Left hindlimb (tissue), 1 donor: ENCODE measurements at places on chromosomes 3 and 15.
A peak's percentile ranks its signal among the peaks of the same experiment; 100 is the strongest.

DNA sequence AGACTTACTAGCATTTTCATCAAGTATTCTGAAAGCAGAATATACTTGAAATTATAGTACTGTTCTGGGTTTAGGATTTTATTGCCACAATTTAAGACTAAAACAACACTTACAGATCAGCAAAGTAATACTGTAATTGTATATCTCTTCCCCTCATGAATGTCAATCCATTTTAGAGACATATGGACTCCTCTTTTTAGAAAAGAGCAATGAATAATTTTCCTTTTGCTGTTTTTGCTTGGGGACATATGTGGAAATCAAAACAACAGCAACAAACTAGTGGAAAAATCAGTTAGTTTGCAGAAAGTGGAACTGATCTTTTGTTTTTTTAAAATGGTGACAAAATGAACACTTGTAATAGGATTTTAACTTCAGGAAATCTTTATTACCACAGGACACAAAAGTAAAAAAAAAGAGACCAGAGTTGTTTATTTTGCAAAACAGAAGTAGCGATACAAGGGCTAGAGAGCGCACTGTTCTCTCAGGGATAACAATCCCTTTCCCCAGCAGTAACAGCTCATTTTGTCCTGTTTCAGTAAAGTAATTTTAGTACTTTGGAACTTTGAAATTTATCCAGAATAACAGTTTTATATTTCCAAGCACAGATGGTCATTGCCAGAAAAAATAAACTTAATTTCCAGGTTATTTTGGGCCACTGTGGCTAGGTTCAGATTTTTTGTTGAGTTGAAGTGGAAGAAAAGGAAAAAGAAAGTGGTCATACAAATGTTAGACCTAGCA is 17.1 kb downstream of the LEKR1 start:
- DNase-seq = no peak

- no peak for DNase-seq
These were observed 132.3 kb downstream of the KCNAB1 start for GRCh38 chr3:156252656-156253055.

DNA sequence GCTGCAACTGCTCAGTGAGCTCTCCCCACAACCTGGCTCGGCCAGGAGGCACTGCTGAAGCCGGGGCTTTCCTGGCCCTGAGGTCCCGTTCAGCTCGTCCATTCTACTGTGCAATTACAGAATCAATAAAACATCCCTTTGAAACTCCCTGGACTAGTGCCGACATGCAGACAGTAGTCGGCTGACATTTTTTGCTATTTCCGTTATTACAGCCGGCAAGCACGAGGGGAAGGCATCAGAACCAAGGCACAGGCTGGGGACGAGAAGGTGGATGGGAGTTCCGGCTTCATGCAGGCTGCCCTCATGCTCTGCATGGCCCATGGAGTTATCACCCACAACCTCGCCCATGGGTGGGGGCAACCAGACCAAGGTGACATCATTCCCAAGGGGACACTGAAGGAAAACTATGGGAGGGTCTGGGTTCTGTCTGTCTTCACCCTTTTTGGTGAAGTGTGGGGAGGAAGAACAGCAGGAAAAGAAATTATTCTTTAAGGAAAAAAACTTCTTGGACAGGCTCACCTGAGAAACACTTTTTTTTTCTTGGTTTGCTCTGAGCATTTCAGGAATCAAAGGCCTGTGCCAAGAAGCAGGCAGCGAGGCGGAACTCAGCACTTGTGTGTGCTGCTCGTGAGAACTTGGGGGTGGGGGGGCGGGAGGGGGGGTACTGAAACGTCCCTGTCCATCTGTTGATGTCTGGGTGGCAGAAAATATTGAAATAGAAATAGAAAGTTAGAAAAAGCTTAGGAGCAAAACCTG is 154.5 kb downstream of the FOXP1 start:
- DNase-seq = peak; percentile 56

- DNase-seq = peak; percentile 91
These were observed at the start of gene FAM81A for GRCh38 chr15:59437817-59438624. Gene FAM81A (plus strand): TSS chr15:59438186. CDS start chr15:59458627, 20,441 bp downstream.

DNA sequence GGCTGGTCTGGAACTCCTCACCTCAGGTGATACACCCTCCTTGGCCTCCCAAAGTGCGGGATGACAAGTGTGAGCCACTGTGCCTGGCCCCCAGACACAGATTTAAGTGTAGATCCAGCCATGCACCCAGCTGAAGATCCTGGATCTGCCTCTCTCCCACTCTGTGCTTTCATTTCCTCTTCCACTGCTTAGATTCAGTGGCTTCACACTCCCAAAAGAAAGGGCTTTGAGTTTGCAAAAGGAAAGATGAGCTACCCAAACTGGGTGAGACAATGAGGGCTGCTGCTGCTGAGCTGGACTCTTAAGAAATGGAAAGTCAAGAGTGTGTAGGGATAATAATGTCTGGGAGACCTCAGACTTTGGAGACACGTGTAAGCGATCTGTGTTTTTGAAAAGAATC is 45.5 kb downstream of the ISG20 start:
- DNase-seq = no peak

GRCh38 chr15:34837246-34838016 is 42.1 kb upstream of the ACTC1 start:
- DNase-seq = no peak

GRCh38 chr3:183845608-183846288 is 20.4 kb upstream of the MAP6D1 start:
- no peak for DNase-seq

- DNase-seq = no peak
These were observed 176.0 kb downstream of the KCNMB2 start for GRCh38 chr3:178712247-178712646.

- no peak for DNase-seq
These were observed 9.5 kb downstream of the TMEM44 start for GRCh38 chr3:194623449-194624290.

DNA sequence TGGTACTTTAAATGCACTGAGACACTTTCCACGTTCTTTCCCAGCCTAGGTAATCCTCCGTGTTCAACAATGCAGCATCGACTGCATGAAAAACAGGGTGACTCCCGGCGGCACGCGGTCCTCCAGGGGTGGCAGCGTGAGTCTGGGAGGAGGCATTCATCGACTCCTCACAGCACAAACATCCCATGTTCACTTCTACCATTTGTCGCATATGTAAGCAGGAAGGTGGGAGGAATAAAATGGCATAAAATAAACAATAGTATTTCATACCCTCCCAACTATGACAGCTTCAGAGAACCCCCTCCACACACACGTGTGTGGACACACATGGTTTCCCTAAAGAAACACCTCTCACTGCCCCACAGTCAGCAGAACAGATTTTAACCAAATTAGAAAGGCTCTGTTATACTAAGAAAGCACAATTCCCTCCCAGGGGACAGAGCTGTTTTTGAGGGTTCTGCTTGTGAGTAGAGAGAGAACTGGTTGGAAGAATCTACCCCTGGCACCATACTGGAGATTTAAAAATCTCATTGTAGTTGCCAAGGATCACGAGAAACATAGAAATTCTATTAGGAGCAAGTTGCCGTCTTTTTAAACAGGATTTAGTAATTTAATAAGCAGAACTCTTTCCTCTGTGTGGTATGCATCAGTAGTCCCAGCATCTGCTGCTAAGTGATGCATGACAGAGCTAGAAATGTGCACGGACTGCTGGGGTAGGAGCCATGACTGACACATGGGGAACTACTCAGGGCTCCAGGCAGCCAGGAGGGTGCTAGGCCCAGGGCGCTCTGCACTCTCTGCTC is 6.0 kb downstream of the FAM43A start:
- DNase-seq = peak; percentile 61

GRCh38 chr3:45425237-45425933 is 37.0 kb downstream of the LARS2 start:
- no peak for DNase-seq

- no peak for DNase-seq
These were observed 868 bp upstream of the GADL1 start for GRCh38 chr3:30895329-30895728.

- DNase-seq = no peak
These were observed 20.2 kb downstream of the CFAP91 start for GRCh38 chr3:119723022-119723421.

DNA sequence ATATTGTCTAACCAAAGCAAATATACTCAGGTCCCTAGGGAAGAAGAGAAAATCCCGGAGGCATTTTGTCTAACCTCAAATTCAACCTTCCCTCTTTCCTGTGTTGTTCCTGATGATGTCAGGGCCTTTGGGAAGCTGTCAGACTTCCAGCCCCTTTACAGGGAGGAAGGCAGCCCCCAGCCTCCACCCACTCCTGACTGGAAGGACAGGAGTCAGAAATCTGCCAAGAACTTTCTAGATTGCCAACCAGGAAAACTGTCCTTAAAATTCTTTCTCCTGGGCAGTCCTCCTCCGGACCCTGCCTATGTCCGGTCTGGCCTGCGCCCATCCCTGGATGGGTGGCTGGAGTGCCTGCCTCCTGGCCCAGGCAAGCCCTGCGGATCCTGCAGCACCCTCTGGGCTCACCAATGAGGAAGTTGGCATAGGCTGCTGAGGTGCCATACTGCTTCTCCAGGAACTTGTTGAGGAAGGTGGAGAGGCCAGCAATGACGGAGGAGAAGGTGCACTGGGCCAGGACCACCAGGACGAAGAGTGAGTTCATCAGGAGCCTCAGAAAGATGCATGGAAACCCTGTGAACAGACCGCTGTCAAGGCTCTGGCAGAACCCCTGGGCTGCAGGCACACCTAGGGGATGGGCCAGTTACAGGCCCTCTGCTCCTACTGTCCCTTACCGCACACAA is 52.6 kb upstream of the RAB6B start:
- DNase-seq = peak; percentile 30

GRCh38 chr3:36482256-36482655 is 102.0 kb downstream of the STAC start:
- DNase-seq = no peak

DNA sequence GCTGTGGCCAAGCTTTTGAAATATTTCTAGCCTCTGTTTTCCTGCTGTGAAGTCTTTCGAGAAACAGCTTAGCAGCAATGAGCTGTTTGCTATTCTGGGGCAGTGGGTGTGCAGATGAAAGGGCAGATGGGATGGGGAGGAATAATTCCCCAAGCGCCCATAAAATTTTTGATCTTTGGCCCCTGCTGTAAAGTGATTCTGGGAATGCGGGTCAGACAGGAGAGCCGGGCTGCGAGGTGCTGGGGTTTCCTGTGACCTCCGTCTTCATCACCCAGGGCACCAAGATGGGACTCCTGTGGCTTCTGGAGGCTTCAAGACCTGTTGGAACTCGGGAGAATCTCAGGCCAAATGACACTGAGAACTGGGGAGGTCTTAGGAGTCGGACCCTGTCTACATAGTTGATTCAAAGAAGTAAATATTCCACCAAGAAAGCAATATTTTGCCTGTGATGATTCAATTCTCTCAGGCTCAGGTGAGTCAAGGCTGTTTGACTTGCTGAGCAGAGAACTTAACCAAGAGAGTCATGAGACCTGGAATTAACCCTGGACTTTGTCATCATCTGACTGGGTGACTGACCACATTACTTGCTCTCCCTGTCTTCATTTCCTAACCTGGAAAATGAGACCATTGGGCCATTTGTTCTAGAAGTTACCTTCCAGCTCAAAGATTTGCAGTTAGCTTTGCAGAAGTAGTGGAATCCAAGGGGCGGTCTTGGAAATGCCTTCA is 86.4 kb downstream of the POLR2M start:
- no peak for DNase-seq

- DNase-seq = no peak
These were observed 3.5 kb downstream of the TBC1D5 start for GRCh38 chr3:17738921-17739320.

DNA sequence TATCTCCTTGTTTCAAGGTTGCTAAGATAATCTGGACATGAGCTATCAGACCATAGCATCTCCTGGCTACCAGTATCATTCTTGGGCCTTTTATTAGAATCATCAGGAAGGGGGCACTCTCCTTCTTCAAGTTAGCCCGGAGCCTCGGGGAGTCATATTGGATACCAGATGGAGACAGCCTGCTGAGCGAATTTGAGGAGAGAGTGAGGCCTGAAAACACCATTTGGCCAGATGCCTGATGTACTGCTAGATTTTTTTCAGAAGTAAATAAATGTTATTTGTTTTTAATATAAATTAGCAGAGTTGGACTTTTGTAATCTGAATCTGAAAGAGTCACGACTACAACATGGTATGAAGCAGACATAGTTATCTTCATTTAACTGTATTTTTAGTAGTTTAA is 848.6 kb downstream of the IGSF11 start:
- no peak for DNase-seq

DNA sequence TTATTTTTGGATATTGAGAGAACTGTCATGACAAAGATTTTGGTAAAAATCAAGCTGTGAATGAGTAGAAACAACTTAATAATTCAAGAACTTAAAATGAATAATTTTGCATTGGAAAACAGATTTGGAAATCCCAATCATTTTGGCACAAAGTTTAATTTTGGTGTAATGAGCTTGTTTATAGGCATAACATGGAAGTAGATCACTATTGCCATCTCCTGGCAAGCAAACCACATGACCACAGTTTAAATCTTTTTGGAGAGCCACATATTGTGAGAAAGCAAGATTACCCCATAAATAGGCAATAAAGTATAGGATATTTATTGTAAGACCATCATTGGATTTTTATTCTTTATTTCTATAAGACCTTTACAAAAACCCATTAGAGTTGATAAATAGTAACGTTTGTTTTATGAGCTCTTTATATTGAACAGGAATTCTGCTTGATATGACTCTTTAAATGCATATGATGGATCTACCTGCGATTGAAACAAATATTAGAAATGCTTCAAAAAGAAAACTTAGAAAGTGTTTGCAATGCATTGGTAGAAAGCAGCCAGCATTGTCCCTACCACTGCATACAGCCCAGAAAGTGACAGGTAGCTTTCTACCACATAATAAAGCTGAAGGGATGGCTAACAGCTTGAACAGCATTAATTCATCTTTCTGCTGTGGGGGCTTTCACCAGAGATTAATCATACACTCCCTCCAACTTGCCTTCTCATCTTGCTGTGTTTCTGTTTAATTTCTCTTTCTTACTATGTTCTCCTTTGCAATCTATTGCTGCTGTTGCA is 766.8 kb downstream of the TBL1XR1 start:
- no peak for DNase-seq

DNA sequence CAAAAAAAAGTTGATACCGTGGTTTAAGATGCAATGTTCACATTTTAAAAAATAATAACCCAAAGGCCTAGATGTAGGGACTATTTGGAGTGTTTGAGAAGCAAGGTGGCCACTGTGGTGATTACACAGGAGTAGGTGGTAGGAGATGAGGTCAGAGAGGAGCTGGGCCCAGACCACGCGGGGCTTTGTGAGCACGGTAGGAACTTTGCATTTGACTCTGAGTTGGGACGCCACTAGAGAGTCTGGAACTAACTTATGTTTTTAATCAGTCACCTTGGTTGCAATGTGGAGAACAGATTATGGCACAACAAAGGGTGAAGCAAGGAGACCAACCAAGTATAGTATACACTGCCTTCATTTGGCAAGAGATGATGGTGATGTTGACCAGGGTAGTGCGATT is 351.7 kb downstream of the MECOM start:
- DNase-seq = no peak

DNA sequence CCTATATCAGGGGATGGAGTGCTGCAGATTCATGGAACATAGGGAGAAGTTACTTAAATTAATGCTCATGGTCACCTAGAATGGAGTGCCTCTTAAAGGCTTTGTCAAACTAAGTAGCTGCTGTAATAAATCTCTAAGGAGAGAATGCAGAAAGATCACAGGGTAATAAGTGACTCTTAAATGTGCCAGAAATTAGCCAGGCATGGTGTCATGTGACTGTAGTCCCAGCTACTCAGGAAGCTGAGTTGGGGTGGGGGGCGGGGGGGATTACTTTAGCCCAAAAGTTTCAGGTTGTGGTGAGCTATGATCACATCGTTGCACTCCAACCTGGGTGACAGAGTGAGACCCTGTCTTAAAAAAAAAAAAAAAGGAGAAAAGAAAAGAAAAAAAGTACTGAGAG is 90.9 kb upstream of the ASB14 start:
- DNase-seq = no peak
